ENCODE measurements at places on chromosomes 6 and 20.

DNA sequence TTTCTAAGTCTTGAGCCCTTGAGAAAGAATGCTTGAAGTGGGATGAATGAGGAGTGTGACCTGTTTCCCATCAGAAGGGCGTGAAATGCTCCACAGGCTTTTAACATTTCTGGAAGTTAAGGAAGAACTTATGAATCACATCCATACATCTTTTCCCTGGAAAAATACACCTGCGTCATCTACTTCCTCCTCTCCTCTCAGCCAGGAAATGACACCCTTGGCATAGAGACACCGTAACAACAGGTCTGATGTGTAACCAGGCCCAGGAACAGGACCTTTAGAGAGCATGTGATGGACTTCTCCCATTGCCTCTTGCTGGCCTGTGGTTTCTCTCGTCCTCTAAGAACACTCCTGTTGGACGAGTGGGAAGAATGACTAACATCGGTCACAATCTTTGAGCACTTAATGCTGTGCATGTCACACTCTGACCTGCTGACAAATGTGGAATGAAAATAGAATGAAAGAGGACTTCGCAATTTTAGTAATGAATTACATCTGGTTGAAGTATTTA, 28.5 kb upstream of the CITED2 start:
- DNase-seq: no peak

DNA sequence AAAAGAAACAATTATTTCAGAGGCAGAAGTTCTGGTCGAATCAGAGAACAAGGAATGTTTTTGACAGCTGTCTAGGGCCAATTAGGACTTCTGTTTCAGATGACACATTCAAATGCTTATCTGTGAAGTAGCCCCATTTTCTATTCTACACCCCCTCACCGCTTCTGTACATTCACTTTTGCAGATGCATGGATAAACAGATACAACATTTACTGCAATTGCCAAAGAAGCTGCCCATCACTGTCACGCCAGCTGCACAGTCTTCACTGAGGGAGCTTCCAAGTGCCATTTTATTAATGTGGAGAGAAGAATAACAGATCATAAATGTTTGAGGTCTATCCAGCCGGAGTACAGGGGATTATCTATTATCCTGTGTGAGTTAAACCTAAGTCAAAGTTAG, 426.8 kb upstream of the ARID1B start:
- DNase-seq: no peak

DNA sequence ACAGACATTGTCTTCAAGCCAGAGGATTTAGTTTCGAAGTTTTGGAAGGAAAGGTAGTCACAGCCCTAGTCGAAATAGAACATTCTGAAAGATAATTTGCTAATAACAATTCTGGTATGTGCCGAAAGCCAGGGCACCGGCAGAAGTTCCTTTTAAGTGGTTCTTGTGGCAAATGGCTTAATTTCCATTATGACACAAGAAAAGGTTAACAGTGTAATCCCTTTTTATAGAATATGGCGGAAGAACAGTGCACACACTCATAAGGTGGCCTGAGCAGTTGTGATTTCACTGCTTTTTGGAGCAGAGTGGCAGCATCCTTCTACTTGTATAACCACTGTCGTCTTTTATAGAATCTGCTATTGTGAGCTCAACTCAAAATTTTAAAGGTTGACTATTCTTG, 152.4 kb downstream of the SASH1 start:
- no peak for DNase-seq

- DNase-seq: no peak
Measured at GRCh38 chr20:21102603-21103311, 3.4 kb downstream of the LINC00237 start.

DNA sequence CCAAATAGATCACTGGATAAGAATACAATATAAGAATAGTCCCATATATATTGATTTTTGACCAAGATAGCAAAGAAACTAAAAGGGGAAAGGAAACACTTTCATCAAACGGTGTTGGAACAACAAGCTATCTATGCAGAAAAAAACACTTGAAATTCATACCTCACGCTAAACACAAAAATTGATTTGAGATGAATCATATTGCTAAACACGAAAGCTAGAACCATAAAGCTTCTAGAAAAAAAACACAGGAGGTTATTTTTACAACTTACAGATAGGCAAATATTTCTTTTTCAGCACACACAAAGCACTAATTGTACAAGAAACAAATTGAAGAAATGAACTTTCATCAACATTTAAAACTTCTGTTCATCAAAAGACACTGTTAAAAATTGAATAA, 36.7 kb upstream of the TMEM14A start:
- DNase-seq: no peak

DNA sequence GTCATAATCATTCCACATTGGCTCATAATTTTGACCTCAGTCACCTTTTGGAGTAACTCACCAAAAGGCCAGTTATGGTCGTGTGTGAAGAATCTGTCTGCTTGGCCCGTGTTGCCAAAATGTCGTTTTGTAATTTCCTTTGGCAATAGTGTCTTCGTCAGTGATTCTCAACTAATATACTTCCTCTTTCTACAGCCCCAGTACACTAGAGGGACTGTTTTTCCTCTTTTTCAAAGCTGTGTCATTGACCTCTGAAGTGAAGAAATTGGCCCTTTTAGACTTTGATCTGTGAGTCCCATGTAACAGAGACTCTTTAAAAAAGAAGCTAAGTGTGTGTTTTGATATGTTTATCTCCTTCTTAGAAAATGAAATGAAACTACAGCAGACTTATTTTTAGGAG, 5.2 kb downstream of the FOXO3 start:
- no peak for DNase-seq

- no peak for DNase-seq
Measured at GRCh38 chr6:107215334-107215733, 100.0 kb upstream of the BEND3 start.

Measured in GOT3 (cell line).